Activated T-cell treated with anti-CD3 and anti-CD28 coated beads, Interleukin-2, amount 50 U/mL, for 24 hours (primary cell): ENCODE measurements at places on chromosomes 7 and 10.

DNA sequence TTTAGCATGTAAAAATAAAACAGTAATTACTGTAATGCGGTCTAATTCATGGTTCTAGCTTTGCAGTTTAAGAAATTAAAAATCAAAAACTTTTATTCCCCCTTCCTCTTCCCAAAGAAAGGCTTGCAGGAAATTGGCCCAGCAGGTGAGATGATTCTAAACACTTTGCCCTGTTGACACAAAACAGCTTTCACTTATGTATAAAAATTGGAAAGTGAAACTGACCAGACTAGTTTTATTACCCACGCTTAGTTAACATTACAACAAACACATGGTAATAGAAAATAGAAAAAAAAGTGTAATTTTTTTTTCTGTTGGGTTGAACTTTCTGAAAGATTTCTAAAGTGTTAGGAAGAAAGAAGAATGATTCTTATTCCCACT is 1.2 kb upstream of the CCDC6 start:
- DNase-seq, result no peak

DNA sequence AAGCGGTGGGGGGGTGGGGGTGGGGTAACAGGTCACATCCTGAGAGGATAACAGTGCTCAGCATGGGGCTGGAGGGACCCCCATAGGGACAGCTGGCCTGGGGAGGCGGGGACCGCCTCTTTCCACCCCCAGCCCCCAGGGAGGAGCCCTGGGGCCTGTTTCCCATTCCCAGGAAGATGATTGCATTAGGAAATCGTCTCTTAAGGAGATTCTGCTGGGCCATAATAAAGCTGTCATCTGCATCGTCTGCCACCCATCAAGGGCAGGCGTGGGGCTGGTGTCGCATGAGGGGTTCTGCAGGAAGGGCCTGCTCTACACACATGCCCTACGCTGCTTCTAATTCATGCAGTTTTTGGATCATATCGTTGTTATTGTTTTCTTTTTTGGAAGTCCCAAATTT is 17.2 kb downstream of the RET start:
- DNase-seq, result no peak

- no peak for DNase-seq
These were observed 255.4 kb downstream of the PRPF18 start for GRCh38 chr10:13842117-13842516.

- DNase-seq, result no peak
These were observed 714.8 kb downstream of the CCSER2 start for GRCh38 chr10:85043207-85043606.

DNA sequence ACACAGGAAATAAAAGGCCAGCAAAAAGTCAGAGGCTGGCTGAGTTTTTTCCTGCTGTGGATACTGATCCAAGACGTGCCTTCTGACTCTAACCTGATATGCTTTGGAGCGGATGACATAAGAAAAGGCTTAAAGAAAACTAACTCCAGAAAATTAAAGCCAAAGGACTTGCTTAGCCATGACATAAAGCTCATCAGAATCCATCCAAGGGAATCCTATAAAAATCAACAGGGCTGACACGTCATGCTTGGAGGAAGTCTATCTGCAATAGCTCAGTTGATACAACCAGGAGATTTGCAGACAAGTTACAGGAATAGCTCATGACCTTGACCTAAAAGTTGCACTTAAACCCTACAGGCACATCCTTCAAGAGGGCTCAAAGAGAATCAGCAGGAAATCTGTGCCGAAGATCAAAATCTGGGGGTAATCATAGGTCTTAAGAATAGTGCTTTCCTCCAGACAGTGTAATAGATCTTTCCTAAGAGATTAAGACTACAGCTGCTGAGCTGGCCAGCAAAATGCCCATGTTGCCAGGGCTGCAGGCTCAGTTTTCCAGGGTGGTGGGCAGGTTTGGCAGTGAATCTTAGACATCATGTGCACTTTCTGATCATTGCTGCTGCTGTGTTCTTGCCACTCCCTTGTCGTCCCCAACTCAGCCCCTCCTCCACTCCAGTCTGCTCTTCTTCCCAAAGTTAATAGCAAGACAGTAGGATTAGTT is 111.5 kb upstream of the SVIL start:
- no peak for DNase-seq

DNA sequence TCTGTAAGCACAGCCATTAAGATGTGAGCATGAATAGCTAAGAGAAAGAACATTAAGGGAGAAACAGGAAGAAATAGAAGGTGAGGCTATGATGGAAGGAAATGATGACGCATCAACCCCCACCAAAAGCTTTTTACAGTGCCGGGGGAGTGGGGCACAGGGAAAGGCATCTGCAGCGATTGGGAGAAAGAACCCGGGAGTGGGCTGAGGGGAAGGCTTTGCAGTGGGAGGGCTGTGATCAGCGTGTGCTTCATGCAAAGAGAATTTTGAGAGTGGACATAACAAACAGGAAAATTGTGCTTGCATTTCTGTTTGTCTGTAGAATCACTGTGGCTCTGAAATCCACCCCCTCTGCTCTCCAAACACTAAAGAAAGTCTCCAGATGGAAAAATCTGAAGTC is 250.8 kb downstream of the KCNMA1 start:
- no peak for DNase-seq

GRCh38 chr7:147478796-147479195 is 1111.8 kb upstream of the C7orf33 start:
- DNase-seq, result no peak

DNA sequence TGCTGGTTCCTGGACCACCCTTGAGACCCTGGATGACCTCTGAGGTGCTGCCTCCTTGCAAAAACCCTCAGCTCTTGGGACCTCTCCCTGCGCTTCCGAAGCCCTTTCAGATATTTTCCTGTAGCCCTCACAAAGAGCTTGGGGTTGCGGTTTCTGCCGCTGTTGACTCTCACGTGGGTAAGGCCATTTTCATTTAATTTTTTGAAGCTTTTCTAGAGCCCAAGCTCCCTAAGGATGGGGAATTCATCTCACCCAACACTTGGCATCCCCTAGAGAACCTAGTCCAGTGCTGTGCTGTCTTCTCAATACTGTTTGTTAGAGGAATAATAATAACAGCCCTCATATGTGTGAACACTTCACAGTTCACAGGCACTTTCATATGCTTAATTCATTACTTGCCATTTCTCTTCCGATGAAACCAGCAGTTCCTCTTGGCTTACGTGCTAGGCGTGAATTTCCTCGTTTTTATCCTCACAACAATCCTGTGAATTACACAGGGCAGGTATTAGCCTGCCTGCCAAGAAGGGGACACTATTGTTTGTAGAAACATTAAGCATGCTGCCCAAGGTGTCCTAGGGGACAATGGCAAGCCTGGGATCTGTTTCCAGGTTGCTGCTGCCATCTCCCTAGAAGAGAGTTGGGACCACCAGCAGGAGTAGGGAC is 71.6 kb upstream of the CTBP2 start:
- DNase-seq, result no peak

DNA sequence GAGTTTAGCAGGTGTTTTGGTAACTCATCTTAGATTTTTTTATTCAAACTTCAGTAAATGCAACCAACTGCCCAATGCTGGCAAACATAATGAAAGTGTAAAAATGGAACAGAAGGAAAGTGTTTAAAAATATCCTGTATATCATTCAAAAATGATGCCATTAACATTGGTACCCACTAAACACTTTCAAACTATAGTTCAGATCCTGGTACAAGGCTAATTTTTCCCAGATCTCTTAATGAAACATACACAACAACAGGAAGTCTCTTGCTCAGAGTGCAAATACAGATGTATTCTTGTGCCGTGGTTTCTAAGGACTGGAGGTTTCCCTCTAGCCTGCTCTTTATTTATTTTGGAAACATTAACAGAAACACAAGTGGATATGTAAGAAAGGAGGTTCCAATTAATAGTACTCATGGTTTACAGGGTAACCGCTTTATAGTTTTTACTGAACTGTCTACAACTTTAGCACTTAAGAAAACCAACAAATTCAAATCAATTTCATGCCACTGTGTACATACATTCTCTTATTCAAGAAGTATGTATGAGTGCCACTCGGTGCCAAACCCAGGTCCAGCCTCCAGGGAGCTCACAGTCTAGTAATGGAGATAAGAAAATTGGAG is 176.0 kb upstream of the AKR1E2 start:
- no peak for DNase-seq

DNA sequence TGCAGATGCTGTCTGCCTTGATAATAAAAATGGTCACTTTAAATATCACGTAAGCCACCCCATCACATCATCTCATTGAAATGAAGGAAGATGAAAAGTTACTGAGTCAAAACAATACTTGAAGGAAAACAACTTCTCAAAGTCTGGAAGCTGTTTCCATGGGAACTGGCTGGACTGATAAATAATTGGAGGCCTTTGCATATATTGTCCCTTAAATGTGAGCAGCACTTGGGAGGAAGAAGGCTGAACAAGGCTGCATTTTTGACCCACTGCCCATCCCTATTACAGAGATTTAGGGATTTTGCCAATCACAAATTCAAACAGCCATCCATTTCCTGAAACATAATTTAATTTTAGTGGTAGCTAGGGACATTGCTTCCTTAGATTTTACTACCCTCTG is 18.2 kb upstream of the MAGI2 start:
- DNase-seq, result no peak

DNA sequence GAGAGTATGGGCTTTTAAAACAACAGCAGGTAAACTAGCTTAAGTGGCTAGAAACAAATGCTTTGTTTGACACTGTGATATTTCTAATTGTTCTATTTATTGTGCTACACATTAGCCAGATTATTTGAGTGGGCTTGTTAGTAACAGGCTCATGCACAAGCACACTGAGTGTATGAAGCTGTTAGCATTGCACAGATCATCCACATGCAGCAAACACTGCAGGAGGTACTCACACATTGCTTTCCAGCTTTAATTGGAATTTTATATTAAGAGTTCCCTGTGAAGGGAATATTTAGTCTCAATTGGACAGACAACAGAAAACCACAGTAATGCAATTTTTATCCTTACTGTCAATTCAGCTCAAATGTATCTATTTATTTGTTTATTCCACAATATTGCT is 92.9 kb upstream of the ZNF804B start:
- DNase-seq, result no peak

DNA sequence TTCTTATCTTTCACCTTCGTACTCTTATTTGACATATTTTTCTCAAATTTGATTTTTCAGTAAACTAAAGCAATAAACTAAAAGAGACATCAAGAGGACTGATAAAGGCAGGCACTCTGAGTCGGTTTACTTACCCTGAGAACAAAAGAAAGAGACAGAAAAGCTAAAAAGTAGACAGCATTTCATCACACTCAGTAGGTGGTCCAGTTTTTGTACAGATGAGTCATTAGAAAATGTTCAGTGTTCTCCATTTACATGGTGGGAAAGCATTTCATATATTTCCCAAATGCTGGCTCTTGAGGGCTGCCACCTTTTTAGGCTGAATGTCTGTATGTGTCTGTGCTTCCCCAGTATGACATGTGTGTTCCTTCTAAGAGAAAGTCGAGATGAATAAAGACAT is 52.7 kb downstream of the NHLRC2 start:
- no peak for DNase-seq

- no peak for DNase-seq
These were observed 533.5 kb upstream of the COBL start for GRCh38 chr7:51850126-51850525.

DNA sequence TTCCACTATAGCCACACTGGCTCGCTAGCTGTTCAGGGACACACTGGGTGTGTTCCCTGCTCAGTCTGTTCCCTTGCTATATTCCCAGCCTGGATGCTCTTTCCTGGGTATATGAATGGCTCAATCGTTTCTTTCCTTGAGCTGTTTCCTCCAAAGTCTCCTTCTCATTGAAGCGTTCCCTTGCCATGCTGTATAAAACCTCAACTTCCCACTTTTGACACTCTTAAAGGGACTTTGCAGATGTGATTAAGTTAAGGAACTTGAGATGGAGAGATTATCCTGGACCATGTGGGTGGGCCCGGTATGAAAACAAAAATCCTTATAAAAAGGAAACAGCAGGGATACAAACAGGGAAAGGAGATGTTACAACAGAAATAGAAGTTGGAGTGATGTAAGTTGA is 973.1 kb downstream of the LRMDA start:
- no peak for DNase-seq

DNA sequence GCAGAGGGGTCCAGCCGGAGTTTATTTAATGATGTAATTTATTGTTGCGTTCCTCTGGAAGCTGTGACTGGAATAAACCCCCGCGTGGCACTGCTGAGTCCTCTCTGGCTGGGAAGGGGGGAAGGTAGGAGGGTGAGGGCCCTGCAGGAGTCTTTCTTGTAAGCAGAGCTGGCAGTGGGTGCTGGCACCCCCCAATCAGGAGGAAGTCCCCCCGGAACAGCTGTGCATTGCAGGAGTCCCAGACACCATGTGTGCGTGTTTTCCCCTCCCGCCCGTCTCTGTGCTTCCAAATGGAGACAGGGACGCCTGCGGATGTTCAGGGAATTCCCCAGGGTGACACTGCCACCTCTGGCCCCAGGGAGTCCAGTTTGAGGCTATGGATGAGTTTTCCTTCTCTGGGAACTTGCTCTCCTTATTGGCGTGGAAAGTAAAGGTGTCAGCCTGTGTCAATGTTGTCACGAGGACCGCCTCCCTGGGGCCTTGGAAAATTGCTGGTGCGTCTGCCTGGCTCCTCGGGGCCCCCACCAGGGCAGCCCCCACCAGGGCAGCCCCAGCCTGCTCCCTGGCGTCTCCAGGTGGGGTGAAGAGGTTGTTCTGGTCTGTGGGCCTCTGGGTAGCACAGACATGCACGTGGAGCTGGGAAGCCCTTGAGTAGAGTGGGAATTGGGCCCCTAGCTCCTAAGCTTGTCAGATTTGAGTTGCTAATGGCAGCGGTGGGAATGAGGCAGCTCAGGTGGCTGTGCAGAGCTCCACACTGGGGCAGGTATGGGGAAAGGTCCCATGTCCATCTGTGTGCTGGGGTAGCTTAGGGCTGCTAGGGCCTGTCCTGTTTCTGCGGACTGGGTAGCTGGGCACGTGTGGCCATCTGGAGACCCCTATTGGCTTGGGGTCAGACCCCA is 2.7 kb downstream of the FZD9 start:
- DNase-seq, result no peak

GRCh38 chr10:57925045-57925444 is 342.6 kb downstream of the IPMK start:
- no peak for DNase-seq

DNA sequence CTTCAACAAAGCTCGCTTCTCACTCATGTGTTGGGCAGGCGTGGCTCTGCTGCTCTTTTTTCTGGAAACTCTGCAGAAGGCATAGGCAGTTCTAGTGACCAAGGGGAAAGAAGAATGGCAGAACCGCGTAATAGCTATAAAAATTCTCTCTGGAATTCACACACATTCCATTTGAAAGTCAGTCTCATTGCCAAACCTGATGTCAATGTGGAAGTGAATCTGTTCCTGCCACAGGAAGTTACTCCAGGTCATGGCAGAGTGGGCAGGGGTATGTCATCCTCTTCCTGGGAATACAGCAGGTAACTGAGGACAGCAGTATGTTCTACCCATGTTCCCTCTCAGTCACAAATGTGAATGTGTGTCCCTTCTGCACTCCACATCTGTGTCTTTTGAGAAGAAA is 8.2 kb upstream of the PAXIP1 start:
- no peak for DNase-seq
